ENCODE measurements at places on chromosomes 2 and 18.

- no peak for DNase-seq
Measured at GRCh38 chr18:58539659-58540380, 89.1 kb downstream of the ALPK2 start.

DNA sequence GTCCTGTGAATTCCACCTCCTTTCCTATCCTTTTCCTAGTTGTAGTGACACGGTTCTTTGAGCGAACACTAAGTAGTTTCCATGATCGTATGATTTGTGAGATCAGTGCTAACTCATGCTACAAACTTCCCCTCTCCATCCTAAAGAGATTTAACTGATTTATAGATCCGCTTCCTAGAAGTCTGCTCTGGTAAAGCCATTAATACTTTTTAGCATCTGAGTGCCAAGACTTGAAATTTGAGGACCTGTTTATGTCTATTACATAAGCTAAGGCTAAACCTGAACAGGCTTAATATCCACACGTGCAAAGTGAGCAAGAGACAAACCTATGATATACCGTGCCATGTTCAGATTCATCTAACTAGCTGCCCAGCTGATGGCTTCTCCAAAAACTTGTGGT is 14.9 kb downstream of the PROKR1 start:
- DNase-seq: no peak

- DNase-seq: no peak
Measured at GRCh38 chr2:42076357-42077225, 28.8 kb downstream of the PKDCC start.

DNA sequence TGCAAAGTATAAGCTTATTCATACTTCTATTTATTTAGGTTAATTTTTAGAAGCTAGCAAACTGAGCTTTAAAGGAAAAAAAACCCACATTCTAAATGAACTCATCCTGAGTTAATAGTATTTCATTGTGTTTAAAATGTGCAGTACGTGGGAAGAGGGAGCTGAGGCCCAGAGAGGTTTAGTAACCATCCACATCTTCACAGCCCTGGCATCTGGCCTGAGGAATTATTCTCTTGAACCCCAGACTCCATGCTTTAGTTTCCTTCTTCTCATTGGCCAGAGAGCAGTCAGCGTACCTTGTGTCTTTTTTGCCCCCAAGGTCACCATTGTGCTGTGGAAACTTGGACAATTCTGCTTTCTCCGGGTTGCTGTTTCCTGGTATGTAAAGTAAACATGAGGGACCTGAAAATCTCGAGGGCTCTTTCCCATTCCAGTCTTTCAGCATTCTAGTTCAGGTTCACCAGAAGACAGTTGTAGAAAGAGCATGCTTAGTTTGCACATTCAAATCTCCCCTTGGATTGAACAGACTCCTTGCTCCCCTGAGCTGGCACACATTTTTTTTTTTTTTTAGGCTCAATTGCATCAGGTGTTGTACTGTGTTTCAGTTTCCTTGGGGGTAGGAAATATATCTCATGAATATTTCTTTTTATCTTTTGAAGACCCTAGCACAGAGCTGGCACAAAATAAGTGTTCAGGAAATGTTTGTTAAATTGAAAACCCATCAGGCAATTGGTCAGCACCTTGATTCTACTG is 81.4 kb downstream of the MYCN start:
- DNase-seq: no peak

DNA sequence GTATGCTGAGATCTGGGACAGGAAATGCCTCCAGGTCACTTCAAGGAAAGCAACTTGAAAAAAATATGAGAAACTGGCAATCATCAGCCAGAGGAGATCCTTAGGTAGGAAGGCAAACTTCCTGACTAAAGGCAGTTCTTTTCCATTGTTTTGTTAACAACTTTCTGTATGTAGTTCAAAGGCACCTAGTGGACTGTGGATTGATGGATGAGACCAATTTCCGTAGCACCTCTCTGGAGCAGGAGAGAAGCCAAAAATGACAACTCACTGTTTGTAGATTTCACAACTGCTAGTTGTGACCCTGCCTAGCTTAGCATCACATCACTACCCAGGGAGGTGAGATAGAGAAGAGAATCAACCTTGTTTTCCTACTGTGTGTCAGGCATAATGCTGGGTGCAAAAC is 21.8 kb upstream of the NOSTRIN start:
- no peak for DNase-seq

- DNase-seq: no peak
Measured at GRCh38 chr18:48165111-48165866, 234.8 kb upstream of the SMAD2 start.

GRCh38 chr2:232449964-232450363 is 6.0 kb upstream of the ALPI start:
- no peak for DNase-seq

DNA sequence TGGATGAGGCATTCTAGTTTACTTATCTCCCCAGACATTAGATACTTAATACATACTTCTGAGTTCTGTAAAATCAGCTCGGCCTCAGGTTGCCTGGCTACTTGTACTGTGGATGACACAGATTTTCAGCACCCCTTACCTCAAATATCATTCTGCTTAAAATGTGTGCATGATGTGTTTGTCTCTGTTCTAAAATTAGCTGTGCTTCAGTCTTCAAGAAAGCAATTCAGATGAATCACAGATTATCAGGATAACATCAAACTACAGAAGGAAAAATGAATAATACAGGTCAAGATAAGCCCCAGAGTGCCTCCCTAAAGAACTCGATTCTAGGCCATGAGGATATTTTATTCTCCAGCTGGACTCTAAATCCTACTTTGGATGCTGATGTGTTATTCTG is 21.3 kb upstream of the MAPRE2 start:
- DNase-seq: no peak

- no peak for DNase-seq
Measured at GRCh38 chr18:68564351-68564750, 150.6 kb downstream of the TMX3 start.

Data from stimulated activated CD8-positive, alpha-beta memory T cell treated with anti-CD3 and anti-CD28 coated beads, Interleukin-15, amount 100 ng/mL, for 1 hour (primary cell).